MV-4-11 (cell line): ENCODE measurements at places on chromosomes 5 and 9.

DNA sequence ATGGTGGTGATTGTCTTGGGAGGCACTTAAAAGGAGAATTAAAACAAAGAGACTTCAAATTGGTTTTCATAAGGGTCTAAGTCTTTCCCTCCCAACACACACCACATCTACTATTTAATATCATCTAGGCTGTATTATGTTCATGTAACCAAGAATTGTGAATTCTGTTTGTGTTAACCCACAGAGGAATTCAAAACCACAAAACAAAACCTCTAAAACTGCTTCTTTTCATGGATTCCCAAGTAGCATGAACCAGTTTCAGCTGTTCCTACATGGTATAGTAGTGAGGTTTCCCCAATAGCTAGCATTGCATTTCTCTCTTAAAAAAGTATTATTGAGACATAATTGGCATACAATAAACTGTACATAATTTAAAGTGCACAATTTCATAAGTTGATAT, 283.8 kb downstream of the CD180 start:
- peak; percentile 6 for DNase-seq

DNA sequence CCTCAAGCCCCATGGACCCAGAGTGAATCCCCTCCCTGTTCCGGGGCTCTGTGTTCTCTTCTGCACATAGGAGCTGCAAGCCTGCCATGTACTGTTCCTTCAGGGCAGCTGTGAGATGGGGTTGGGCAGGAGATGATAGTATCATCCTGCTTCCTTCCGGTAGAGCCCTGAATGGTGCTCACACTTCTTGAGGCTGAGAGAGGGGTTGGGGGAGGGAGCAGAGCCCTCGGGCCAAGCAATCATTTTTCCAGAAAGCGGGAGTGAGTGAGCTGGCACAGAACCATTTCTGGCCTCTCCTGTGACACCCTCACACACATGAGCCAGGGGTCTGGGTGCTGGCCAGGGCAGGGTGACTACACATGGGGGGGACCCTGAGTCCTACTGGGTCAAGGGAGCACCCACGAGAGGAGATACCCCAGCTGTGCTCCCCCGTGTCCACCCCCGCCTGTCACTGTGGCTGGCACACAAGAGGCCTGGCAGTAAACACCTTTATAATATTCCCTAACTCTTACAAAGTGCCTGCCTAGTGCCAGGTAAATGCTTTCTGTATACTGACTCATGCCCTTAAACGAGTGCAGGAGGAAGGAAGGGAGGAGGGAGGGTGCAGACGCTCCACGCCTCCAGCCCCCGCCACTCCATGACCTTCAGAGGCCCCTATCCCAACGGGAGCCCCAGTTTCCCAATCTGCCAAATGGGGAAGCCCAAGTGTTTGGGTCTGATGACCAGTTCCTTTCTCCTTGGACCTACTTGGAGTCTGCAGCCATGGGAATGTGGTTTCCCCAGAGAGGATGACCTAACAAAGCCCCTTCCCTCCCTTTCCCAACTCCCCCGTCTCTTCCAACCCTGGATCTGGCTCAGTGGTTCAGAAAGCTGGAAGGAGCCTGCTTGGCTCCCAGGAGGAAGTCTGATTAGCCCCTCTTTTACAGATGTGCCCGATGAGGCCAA, 15.5 kb downstream of the AKNA start:
- DNase-seq, result peak; percentile 50

GRCh38 chr9:93287189-93287552, 103.2 kb downstream of the WNK2 start:
- DNase-seq, result no peak

- DNase-seq, result no peak
These were observed 173.3 kb downstream of the PSAT1 start for GRCh38 chr9:78470216-78470615.

DNA sequence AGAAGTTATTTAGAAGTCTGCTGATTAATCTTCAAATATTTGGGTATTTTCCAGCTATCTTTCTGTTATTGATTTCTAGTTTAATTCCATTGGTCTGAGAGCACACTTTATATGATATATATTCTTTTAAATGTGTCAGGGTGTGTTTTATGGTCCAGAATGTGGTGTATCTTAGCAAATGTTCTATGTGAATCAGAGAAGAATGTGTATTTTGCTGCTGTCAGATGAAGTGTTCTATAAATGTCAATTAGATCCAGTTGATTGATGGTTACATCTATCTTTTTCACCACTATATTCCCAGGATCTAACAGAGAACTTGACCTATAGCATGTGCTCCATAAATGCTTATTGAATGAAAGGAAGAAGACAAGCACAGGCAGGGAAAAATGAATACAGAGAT, 17.5 kb upstream of the ERAP1 start:
- no peak for DNase-seq

DNA sequence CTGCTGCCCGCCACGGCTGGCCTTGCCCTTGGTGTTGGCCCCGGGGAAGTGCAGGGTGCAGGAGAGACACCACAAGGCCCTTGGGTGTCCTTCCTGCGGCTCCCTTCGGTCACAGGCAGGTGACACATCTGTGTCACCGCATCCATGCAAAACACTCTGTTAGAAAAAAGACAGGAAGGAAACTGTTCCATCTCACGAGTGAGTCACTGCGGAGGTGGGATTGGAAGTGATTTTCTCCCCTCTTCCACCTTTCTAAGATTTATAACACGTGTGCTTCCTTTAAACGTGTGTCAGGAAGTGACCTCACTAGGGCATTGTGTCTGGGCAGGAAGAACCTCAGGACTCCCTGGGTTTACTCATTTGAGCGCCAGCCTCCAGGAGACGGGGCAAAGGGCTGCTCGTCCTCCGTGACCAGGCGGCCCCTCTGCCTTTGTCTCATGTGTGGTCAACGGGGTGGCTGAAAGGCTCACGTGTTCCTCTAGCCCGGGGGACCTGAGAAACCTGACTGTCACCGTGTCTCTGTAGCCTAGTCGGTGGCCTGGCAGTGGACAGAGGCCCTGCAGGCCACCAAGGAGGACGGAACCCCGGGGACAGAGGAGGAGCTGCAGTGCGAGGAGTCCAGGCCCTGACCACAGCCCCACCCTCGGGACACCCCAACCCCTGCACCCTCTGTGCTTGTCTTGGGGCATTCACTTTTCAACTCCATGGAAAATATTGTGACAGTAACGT, 4.9 kb upstream of the LCN1 start:
- DNase-seq, result no peak

DNA sequence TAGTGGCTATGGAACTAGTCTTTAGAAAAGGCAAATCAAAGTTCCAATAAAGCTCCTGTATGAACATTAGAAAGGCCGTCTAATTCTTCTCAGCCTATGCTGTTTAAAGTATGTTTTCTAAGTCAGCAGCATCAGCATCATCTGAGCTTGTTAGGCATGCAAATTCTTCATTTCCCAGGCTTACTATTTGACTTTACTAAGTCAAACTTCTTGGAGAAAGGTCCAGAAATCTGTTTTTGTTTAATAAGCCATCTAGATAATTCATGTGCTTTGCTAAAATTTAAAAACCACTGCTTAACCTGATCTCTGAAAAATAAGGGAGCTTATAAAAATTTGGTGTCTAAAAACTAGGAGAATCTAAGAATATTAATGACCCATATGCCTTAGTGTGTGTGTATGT, 200.2 kb upstream of the SGCD start:
- no peak for DNase-seq

DNA sequence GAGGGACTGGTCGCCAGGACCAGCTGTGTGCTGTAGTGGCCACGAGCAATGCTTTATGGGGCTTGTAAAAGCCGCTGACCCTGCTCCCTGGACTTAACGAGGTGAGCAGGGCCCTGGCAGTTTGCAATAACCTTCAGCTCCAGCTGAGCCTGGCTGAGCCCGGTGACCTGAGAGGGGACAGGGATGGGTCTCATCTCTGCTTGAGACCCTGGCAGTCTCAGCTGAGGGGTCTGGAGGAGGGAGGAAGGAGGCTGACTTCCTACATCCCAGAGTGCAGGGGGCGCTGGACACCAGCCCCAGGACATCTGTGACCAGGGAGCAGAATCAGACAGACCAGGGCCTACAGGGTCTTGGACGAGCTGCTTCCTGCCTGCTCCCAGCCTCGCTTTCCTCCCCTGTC, 277.5 kb upstream of the MVB12B start:
- DNase-seq, result no peak
